ENCODE measurements at places on chromosomes 6 and 20. TPM values are rescaled to one million over a fixed set of nuclear protein-coding genes. Genes with fewer than 3 reads are reported as not detected.

DNA sequence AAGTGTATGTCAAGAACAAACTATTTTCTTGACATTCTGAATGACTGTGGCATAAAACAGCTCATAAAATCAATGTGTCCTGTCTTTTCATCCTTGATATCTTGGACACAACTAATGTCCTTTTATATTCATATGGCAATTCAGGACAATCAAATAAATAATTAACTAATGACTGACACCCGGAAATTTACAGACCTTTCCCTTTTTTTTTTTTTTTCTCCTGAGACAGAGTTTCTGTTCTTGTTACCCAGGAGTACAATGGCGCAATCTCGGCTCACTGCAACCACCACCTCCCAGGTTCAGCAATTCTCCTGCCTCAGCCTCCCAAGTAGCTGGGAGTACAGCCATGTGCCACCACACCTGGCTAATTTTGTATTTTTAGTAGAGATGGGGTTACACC, 107.1 kb upstream of the LGSN start:
- no peak for DNase-seq

DNA sequence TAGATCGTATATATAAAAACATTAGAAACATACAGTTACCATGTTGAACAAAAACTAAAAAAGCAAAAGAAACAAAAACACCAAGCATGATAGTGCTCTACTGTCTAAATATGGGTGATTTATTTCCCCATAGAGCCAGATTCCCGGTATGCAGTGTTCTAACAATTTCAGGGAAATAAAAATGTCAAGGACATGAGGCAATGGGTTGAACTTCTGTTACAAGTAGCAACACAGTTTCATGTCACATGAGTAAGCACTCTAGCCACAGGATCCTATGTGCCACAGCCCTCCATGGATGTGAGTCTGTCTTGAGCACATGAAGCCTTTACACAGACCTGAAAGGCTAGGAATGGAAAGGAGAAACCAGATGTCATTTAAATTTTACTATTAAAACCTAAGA, 96.0 kb downstream of the MAP3K5 start:
- no peak for DNase-seq

DNA sequence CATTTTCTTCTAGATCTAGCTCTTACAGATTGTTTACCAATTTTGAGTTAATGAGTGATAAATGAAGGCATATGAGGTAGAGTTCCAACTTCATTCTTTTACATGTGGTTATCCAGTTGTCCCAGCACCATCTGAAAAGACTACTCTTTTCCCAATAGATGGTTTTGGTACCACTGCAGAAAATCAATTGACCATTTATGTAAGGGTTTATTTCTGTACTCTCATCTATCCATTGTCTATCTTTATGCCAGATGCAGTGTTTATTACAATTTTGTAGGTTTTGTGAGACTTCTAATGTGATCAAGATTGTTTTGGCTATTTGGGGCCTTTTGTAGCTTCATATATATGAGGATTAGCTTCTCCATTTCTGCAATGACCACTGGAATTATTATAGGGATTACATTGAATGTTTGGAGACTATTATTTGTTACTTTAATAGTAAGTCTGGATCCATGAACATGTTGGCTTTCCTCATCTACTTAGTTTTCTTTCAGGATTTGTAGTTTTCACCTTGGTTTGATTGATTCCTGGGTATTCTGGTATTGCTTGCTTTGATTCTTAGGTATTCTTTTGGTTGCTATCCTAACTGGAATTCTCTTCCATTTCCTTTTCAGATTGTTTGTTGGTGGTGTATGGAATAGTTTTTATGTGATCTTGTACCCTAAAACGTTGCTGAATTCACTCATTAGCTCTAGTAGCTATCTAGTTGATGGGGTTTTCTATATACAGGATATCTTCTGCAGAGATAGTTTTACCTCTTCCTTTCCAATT, 10.4 kb downstream of the SNRPB start:
- DNase-seq: no peak

- DNase-seq: no peak
Measured at GRCh38 chr6:1519597-1519996, 90.1 kb upstream of the FOXC1 start.

DNA sequence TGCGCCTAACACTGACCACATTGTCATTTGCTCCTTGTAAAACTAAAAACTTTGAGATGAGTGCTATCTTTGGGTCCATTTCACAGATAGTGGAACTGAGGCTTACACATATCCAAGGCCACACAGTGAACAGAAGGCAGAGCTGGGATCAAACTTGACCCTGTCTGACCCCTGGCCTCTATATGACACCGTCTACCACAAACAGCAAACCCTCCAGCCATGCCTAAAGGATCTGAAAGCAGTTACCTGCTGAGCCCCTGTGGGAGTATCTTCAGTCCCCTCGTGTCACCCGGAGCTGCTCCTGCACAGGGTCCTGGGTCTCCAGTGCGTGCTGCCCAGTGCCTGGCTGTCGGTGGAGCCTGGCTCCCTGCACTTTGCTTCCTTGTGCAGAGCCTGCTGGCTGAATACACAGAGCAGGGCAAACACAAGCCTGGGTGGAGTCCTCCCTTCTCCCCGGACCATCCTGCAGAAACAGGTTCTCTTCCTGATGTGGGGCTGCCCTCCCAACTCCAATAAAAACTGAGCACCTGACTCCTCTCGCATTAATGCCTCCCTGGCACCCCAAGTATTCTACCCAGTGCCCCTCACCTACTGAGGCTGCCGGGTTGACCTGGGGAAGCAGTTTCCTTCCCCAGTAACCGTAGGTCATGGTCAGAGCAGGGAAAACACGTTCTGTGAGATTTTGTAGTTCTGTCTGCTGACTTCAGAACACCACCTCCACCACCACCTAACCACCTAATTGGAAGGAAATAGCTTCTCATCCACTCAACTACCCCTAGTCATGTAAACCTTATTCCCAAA, at the start of gene BCAS1:
BCAS1 (minus strand) TSS at position 408 of the 801 bp plus-strand sequence. CDS start 11,876 bp downstream, outside the sequence.
- no peak for DNase-seq

- DNase-seq: peak; percentile 65
Measured at GRCh38 chr6:121856296-121856695, 420.9 kb downstream of the GJA1 start.

DNA sequence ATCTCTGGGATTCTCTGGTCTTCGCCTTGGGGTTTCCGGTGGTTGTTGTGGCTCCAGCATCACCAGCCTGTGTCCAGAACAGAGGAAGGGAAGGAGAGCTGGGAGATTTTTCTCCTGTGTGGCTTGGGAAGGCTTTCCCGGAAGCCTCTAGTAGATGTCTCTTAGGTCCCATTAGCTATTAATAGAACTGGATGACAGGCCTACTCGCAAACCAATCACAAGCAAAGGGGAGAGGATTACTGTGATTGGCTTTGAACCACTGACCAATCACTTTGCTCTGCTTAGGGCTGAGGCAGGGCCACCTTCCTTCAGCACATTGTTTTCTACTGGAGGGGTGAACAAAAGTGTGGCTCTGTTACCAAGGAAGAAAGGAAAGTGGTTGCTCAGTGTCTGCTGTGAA, 203.4 kb upstream of the SULF2 start:
- no peak for DNase-seq

The CENPW gene
- polyA plus RNA-seq: 6.5 TPM

The TFAP2A gene
- polyA plus RNA-seq: 12.6 TPM

- no peak for DNase-seq
Measured at GRCh38 chr20:53763707-53764414, 170.2 kb upstream of the ZNF217 start.

The CCDC170 gene
- polyA plus RNA-seq: 0.12 TPM

DNA sequence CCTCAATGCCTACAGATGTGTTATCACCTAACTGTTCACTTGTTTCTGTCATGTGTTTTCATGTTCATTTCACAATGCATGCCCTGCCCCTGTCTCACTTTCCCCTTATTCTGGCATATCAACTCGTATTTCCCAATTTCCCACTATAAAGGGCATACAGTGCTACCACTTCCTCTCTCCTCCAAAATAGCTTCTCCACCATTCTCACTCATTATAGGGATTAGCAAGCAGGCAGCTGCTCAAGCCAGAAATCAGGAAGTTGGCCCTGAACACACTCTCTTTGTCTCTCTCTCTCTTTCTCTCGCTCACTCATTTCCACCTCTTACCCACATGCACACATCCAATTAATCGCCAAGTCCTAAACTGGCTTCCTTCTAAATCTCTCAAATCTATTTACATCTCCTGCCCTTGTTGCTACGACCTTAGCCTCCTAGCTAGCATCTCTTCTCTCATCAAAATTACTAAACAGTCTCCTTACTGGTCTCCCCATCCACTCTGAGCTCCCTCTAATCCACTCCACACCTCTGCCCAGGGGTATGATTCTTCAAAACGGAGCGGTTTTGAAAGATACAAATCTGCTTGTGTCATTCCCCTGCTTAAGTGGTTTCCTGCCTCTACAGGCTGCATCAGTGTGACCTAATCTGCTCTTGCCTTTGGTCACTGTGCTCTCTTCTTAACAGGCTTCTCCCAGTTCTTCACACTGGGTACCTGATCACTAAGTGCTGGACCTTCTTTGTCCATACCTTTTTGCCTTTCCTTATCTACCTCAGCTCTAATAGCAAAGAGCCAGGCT, 196.2 kb downstream of the BTBD9 start:
- DNase-seq: no peak

The C20orf141 gene
- 0.12 TPM for polyA plus RNA-seq

The HAO1 gene
- polyA plus RNA-seq: not detected

The RBBP8NL gene
- polyA plus RNA-seq: not detected

- no peak for DNase-seq
Measured at GRCh38 chr20:24769878-24770627, 179.0 kb upstream of the CST7 start.

DNA sequence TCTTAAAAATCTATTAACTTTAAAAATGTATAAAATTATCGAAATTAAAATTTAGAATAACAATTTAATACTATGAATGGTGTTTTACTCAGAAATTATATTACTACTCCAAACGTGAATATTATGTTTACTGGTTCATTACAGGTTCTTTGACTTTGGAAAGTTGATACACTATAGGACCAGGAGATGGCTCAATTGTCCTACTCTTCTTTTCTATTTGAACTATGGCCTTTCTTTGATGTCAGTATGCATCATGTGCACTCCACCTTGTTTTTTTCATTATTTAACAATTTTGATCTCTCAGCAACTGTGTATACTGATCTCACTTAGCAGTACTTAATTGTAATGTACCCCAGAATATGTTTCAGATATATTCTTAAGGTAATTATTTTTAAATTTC, 391.5 kb upstream of the MANEA start:
- no peak for DNase-seq

DNA sequence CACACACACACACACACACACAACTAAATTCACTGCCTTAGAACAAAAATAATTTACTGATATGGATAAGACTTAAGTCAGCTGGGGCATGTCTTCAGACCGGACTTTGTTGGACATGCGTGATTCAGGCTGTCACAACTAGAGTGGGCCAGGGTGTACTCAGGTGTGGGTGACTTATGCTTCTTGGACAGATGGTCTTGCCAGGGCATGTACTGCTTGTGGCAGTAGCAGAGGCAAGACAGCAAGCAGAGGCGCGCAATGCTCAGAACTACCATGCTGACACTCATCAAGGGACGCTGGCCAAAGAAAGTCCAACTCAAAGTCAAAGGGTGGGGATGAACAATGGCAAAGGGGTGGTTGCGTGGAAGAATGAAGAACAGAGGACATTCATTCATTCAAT, 437.5 kb downstream of the CBLN4 start:
- no peak for DNase-seq

GRCh38 chr6:43274916-43275597, 23.0 kb upstream of the SLC22A7 start:
- DNase-seq: no peak

- peak; percentile 71 for DNase-seq
Measured at GRCh38 chr20:19757487-19758132, 448 bp upstream of the RIN2 start.

DNA sequence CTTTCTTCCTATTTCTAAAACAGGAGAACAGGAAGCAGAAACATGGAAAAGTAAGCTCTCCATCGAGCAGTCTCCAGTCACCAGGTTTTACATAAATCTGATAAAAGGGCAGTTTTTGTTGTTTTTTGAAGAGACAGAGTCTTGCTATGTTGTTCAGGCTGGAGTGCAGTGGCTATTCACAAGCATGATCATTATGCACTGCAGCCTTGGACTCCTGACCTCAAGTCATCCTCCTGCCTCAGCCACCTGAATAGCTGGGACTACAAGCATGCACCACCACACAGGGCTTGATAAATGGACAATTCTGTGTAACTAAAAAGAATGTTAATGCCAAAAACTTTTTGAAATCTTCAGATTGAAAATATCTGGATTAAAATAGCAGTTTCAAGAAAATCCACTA, 23.8 kb downstream of the SAMHD1 start:
- DNase-seq: no peak

The LRRC73 gene
- 0.15 TPM for polyA plus RNA-seq

GRCh38 chr20:1757072-1757471, 99.5 kb upstream of the SIRPG start:
- no peak for DNase-seq

The AIG1 gene
- 67.9 TPM for polyA plus RNA-seq

GRCh38 chr6:78948785-78949184, 81.4 kb downstream of the IRAK1BP1 start:
- DNase-seq: no peak

The HLA-DPA1 gene
- polyA plus RNA-seq: 11.2 TPM

DNA sequence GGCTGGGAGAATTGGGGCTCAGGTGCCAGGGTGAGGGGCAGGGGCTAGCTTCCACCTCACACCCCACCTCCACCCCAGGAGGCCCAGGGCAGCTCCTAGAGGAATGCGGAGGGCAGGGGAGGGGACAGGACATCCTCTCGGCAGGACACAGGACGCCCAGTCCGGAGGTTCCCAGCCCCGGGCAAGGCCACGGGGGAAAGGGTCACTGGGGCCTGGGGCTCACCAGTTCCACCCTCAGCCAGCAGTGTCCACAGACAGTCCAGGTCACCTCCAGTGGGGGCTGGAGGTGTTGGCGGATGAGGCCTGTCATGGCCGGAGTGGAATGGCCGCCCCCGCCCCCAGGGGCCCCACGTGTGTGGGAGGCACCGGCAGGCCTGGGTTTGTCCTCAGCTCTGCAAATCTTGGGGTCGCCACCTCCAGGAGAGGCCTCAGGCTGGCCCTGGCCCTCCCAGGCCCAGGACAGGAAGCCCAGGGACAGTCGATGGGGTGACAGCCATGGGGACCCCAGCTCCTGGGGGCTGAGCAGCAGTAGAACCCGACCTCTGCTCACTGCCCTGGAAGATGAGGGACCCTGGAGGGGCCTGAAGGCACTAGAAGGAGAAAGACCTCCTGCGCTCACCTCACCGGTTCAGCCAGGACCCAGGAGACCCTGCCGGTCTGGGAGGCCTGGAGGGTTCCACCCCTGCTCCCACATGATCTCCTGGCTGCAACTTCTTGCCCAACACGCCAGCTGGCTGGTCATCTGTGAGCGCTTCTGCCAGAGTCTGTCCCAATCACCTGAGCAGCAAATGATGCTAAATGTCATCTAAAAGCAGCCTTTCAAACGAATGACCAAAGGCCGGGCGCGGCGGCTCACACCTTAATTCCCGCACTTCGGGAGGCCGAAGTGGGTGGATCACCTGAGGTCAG, 13.0 kb upstream of the ABHD16B start:
- no peak for DNase-seq

- no peak for DNase-seq
Measured at GRCh38 chr6:79076160-79076559, 1.9 kb downstream of the PHIP start.

GRCh38 chr6:12286373-12287110, 3.6 kb upstream of the EDN1 start:
- DNase-seq: peak; percentile 40

- DNase-seq: no peak
Measured at GRCh38 chr6:160439751-160440150, 91.6 kb downstream of the SLC22A3 start.

The PERP gene
- polyA plus RNA-seq: 47.5 TPM
